ENCODE measurements at places on chromosomes 3 and 15.

DNA sequence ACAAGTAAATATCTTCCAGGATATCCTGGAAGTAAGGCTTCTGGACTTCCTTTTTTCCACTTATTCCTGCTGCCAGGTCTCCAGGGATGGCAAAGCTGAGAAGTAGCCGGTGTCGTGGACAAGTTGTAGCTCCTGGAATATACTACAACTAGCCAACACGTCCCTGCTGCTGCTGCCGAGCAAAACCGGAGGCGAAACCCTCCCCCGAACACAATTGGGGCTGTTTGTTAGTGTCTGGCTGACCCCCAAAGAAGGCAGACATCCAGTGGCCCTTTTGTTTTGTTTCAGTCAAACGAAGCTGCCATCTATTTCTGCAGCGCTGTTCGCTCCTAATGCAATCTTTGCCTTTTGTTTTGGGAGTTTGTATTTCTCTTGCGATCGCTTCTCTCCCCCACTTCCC is 45.3 kb upstream of the EIF5A2 start:
- no peak for DNase-seq

DNA sequence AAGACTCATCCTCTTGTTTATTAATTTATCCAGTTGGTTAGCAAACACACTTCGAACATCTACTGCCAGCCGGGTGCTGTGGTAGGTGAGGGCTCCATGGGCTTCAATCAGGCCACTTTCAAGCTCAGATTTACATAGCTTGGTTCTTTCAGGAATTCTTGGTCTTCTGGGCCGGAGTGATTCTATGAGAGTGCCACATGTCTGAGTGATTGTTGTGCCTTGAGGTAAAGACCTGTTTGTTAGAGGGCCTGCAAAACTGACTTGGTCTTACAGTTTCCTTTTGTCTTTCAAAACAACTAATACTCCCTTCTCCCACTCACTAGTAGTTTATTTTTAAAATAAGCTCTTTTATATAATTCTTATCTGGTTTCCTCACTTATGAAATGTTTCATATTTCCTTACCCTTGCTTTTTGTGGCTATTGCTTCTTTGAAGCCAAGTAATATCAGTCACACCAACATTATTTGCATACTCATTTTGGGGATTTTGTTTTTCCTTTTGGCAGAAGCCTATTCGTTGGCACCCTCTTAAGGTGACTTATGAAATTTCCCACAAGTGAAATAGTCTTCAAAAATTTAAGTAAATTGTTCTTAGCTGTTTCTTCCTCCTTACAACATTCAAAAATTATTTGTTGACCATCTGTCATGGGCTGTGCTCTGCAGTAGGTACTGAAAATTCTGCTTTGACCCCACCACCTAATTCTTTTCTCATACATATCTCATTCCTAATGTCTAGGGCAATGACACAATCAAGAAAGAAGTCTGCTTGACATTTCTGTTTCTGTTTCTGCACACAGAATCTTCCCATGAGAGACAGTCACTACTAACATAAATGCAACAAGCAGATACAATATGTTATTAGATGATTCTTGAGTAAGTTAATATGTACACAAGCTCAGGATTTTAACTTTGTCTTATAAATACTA is 120.2 kb downstream of the LRRC28 start:
- no peak for DNase-seq

- no peak for DNase-seq
These were observed 30.2 kb upstream of the ATOSA start for GRCh38 chr15:52709187-52709981.

DNA sequence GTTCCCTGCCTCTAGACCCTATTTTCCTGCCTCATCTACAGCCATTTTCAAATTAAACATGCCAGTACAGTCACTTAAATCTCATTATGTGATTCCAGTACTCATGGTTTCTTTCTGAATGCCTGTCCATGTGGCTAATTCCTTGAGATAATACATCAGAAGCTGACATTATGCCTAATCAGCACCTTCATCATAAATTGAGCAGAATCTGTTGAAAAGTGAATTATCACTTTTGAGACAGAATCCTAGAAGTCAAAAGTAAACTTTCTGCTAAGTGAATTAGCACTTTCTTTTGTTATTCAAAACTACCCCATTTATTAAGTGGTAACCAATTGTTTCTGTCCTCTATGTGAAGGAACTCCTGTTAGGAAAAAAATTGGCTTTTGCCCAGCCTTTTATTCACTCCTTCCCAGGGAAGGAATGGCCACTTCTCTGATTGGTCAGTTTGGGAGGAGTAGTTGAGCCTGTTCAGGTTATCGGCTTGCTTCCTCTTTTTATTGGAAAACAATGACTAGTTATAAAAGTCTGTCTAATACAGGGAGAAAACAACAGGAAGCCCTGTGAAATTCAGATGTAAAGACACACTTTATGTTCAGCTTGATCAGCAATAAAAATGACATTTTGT is 40.5 kb downstream of the OSTN start:
- DNase-seq, result no peak

- no peak for DNase-seq
These were observed 218.1 kb downstream of the CLSTN2 start for GRCh38 chr3:140152851-140153639.

GRCh38 chr15:91471468-91471867 is 371.4 kb downstream of the SV2B start:
- no peak for DNase-seq

GRCh38 chr3:113243071-113243470 is 31.7 kb downstream of the BOC start:
- no peak for DNase-seq

DNA sequence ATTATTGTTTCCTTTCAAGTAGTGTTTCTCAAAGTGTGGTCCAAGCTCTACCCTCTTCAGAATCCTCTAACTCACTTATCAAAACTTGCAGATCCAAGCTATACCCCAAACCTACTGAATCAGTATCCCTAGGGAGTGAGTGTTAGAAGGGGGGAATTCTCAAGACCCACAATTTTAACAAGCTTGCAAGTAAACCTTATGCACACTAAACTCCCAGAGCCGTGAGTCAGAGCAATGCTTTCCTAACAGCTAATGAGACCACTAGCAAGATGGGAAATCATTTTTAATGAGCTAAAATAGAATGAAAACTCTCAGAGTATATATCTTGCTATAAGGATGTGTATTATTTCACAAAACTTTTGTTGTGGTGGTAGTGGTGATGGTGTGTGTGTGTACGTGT is 41.1 kb upstream of the SRGAP3 start:
- DNase-seq, result no peak

GRCh38 chr3:105997800-105998526 is 129.2 kb upstream of the CBLB start:
- DNase-seq, result no peak

GRCh38 chr15:101313041-101313761 is 18.2 kb upstream of the SNRPA1 start:
- DNase-seq, result no peak

DNA sequence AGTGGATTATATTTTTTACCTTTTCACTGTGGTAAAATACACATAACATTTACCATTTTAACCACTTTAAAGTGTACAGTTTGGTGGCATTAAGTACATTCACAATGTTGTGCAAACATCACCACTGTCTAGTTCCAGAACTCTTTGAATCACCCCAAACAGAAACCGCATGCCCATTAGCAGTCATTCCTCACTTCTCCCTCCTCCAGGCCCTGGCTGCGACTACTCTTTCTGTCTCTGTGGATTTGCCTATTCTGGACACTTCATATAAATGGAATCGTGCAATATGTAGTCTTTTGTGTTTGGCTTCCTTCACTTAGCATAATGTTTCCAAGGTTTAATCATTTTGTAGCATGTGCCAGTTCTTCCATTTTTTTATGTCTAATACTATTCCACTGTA is 409.8 kb downstream of the NTRK3 start:
- DNase-seq, result no peak

- DNase-seq, result no peak
These were observed 6.6 kb downstream of the CSPG4 start for GRCh38 chr15:75705854-75706681.

DNA sequence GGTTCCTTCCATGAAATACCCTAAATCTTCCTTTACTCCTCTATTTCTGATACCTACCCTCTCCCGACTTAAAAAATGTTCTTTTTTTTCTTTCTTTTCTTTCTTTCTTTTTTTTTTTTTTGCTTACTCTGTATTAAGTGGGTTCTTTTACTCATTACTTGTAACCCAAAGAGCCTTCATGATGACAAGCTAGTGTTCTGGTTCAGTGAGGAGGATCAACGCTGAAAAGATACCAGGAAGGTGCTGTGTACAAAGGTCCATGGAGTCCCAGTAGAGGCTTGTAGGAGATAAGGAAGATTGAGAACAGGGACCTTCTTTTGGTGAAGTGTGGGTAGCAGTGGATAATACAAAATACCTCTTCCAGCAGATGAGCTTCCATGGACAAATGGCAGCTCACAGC is 63.8 kb upstream of the SLC2A2 start:
- DNase-seq, result no peak

GRCh38 chr15:66941108-66941711 is 124.2 kb upstream of the SMAD3 start:
- no peak for DNase-seq
